ENCODE measurements at places on chromosomes 3 and 15.

GRCh38 chr3:34131091-34131490 lies 332.7 kb downstream of the PDCD6IP start:
- DNase-seq = no peak

GRCh38 chr3:81198756-81199155 lies 562.7 kb downstream of the GBE1 start:
- DNase-seq = no peak

DNA sequence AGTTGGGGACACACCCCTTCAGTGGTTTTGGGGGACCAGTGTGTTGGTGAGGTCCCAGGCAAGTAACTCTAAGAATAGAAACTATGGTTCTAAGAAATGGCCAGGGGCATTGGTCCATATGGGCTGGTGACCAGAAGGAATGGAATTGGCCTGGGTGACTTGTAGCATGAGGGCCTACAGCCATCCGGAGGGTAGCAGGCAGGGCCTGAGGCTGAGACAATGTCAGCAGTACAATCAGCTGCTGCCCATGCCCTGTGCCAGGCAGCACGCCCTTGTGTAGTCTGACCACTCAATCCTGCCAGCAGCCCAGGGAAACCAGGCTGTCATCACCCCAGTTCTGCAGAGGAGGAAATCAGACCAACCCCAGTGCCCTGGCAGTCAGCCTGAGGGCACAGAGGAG lies 100.6 kb downstream of the DNAJB8 start:
- no peak for DNase-seq

- no peak for DNase-seq
Observed at GRCh38 chr15:40743921-40744814, 10.9 kb downstream of the RMDN3 start.

DNA sequence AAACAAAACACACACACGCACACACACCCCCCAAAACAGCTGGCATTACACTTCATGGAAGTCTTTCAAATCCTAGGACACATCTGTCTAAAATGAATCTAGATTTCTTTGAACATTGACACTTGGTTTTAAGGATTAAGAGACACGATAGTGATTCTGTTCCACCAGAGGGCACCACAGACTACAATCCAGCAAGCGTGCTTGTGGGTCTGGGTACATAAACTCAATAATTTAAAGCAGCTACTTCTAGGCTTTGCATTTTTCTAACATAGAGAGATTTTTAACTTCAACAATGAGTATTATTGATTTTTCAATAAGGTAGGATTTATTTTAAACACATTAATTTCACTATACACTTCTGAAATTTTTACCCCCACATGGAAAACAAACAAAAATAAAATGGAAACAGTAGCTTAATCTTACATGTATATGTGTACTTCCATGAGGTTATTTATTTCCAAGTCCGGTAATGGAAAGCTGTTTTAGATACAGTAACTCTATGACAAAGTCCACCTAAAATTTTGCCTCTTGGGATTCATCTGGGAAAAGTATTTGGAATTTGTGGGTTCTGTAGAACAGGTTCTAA lies 564.0 kb upstream of the TGFBR2 start:
- DNase-seq = peak; percentile 61

DNA sequence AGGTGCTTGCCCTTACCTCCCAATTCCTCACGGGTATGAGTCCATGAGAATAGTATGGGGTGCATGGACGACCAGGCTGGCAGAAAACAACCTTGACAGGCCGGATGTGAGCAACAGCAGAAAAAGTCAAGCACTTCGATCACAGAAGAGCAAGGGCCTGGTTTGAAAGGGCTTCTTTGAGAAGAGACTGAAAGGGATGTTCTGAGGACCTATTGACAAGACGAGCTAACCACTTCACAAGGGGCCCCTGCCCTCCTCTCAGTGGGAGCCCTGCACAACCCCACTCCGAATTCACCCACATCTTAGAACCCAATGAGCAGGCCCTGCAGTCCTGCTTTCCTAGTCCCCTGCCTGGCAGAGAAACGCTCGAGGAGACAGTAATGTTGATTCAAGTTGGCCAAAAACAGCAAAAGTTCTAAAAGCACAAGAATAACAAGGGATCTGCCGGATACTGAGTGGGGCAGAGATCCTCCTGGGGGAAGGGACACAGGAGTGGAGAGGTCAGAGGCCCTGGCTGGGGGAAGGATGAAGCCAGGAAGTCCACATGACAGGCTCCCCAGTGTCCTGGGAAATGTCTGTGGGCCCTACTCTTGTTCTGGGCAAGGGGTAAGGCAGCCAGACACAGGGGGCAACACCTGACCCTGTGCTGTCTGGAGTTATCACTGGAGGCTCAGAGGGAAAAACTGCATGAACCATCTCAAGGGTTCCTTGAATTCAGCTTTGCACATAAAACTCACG lies 14.8 kb upstream of the CX3CR1 start:
- DNase-seq = no peak

- no peak for DNase-seq
Observed at GRCh38 chr15:41978534-41978933, 6.2 kb upstream of the EHD4 start.

GRCh38 chr3:165638034-165638433 lies 199.2 kb downstream of the BCHE start:
- no peak for DNase-seq

- no peak for DNase-seq
Observed at GRCh38 chr3:170228093-170228766, 6.0 kb downstream of the PRKCI start.

- DNase-seq = no peak
Observed at GRCh38 chr3:64806668-64807605, 119.1 kb upstream of the ADAMTS9 start.

DNA sequence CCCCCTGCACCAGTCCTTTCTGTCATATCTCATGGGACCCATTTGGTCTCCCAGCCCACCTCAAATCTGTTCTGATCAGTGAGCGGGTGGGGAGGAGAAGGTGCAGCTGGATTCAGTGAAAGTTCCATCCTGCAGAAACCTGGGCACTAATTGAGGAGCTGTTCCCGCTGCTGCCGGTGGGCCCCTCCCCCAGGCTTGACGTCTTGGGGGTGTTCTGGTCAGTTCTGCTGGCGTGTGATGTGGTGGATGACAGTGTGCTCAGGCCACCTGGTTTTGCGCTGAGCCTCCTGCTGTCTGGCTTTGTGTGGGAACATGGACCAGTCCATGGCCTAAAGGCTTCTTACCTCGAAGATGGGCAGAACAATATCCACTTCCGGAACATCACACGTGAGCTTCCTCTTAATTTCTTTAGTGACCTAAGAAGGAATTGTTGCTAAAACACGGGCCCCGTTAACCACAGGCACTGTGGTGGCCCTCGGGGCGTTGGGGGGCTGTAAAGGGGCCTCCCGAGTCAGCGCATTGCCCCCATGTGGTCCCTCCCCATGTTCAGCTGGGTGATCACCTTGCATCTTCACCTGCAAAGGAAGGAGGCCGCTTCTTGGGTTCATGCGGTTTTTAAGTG lies 59.7 kb downstream of the RGMA start:
- no peak for DNase-seq

DNA sequence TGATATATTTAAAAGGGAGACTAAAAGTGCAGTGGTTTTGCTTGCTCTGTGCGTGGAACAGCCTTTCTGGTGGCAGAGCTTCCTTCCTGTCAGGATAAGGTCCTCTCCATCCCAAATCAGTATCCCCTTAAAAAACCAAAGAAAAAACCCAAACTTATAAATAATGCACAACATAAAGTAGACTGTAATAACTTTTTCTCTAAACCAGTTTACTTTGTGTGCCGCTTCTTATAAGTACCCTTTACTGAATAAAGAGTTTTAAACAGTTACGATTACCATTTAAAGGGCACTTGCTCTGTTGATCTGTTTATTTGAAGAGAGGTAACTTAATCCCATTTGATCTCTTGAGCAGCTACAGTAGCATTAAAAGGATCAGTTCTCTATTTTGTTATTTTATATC lies 2.5 kb downstream of the PIK3CA start:
- DNase-seq = no peak

GRCh38 chr15:74156678-74157411 lies 16.7 kb upstream of the ISLR start:
- DNase-seq = no peak

GRCh38 chr3:59101231-59101736 lies 51.5 kb upstream of the CFAP20DC start:
- no peak for DNase-seq

GRCh38 chr3:125043599-125044151 lies 12.1 kb downstream of the HEG1 start:
- no peak for DNase-seq

DNA sequence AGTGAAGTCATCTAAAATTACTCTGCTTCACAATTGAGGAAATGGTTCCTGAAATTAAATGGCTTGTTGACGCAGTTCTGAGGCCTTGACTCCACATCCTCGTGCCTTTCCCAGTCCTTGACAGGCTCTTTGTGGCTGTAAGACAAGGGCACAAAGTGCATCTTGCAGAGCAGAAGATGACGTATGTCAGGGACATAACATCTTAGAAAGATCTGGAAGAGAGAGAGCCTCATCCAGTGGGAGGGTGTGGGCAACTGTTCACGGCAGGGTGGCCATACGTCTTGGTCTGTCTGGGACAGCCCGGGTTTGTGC lies 91.0 kb downstream of the CHRNA7 start:
- DNase-seq = no peak

DNA sequence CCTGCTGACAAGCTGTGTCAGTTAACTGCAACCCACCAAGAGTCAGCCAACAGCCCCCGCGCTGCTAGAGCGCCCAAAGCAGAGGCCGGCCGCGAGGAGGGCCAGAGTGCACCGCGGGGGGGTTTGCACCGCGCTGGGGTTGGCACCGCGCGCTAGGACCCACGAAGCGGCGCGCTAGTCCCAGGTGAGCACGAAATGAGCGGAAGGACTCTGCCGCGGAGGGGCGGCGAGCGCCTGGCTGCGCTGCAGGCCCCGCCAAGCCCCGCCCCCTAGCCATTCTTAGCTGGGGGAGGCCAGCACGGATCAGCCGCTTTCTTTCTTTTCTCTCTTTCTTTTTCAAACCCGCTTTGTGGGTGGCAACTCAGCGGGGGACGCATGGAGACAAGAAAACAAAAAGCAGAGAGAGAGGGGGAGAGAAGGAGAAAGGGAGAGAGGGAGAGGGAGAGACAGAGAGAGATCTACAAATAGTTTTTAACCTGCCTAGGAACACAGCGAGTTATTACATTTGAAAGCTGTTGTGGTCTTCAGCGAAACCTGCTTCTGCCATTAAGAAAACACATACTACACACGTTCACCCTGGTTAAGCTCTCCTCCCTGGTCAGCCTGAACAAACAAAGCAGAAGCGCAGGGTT lies 6.9 kb upstream of the FOXB1 start:
- DNase-seq = peak; percentile 39

GRCh38 chr3:139226731-139227130 lies 117.1 kb upstream of the MRPS22 start:
- no peak for DNase-seq

DNA sequence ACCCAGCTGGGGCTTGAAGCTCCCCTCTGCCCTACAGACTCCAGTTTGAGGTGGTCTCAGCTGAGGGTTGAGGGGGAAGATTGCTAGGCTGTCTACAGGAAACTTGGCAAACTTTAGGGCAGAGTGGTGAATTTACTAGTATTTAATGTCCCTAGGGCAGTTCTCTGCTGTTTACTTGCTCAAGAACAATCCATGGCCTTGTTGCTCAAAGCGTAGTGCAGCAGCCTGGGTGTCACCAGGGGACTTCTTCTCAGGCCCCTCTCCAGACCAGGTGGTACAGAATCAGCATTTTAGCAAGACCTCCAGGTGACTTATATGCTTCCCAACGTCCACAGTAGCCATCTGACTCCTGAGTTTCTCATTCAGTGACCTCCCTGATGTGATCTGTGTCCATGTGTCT lies 188.9 kb downstream of the NR1D2 start:
- DNase-seq = no peak

DNA sequence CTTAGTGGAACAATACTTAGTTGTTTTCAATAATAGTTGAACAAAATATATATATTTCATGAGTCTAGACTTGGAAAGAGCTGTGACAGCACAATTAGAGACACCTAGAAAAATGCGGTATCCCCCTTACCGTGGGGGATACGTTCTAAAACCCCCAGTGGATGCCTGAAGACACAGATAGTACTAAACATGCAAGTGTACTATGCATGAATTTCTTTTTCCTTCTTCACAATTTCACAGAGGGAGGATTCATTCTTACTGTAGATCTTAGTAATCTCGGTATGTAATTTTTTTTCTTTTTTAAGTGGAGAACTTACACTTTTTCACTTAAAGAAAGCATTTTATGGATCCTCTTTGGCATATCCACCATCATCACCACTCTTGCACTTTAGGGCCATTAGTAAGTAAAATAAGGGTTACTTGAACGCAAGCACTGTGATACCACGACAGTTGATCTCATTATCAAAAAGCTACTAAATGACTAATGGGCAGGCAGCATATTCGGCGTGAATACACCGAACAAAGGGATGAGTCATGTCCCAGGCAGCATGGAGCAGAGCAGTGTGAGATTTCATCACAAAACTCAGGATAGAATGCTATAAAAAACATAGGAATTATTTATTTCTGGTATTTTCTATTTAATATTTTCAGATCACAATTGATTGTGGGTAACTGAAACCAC lies 72.3 kb upstream of the ZNF280D start:
- no peak for DNase-seq

GRCh38 chr3:172561897-172562640 lies 38.8 kb upstream of the TNFSF10 start:
- peak; percentile 24 for DNase-seq

GRCh38 chr3:10702961-10703740 lies 112.9 kb upstream of the SLC6A11 start:
- DNase-seq = no peak

- no peak for DNase-seq
Observed at GRCh38 chr15:23439513-23439912, 7.5 kb downstream of the GOLGA6L2 start.

Data from NCI-H2029 (cell line).